ENCODE measurements at places on chromosomes 1 and 21. TPM values are rescaled to one million over a fixed set of nuclear protein-coding genes. Genes with fewer than 3 reads are reported as not detected.
A peak's percentile ranks its signal among the peaks of the same experiment; 100 is the strongest.

The NPHS2 gene
- total RNA-seq = not detected

The BEST4 gene
- 0.36 TPM for total RNA-seq

The RRP1 gene
- total RNA-seq = 17.8 TPM

The KCNA3 gene
- total RNA-seq = 0.85 TPM

GRCh38 chr1:63537940-63538339 is 14.6 kb downstream of the EFCAB7 start:
- DNase-seq = no peak

- DNase-seq = no peak
Measured at GRCh38 chr1:55631509-55631908, 416.3 kb upstream of the USP24 start.

DNA sequence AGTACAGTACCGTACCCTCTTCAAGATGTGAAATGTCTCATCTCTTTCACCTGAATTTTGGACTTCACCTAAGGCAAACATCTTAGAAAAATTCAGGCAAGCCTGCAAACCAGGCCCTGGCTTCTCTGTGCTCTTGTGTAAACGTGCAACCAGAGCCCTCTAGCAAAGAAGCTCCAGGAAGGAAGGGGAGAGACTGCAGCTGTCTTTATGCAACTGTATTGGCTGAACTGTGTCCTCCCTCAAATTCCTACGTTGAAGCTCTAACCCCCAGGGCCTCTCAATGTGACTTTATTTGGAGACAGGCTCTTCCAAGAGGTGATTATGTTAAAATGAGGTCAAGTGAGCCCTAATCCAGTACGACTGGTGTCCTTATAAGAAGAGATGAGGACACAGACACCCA is 60.3 kb downstream of the SLC45A1 start:
- DNase-seq = no peak

GRCh38 chr1:226957714-226958113 is 17.6 kb downstream of the COQ8A start:
- no peak for DNase-seq

GRCh38 chr1:224497714-224498573 is 63.3 kb upstream of the WDR26 start:
- DNase-seq = no peak

DNA sequence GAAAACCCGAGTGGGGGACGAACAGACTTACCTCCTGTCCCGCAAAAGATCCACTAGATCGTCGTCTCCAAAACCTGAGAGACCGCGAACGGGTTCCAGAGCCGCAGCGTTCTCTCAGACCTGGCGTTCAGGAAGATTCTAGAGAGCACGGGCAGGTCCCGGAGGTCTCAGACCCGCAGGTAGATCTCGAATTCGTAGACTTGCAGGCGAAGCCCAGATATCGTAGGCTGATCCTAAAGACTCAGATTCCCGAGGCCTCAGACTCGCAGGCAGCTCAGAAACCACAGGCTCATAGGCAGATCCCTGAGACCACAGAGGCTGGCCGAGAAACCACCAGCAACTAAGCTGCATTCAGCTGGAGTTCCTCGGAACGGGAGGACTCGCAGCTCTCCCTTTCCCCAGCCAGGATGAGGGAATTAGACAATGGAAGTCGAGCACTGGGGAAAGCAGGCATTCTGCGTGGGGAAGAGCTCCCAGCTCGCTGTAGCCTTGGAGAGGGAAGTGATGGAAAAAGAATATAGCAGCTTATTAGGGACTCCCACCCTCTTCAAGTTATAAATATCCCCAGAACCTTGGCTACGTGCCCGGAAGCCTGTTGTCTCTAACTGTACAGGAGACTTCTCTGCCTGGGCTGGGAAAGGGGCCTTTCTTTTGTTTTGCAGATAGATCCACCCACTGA is at the start of gene ZNF436:
TSS of gene ZNF436 (minus strand) at position 502 of the 679 bp plus-strand sequence. CDS start 1,831 bp downstream, outside the sequence.
- peak; percentile 94 for DNase-seq

- DNase-seq = no peak
Measured at GRCh38 chr1:54117815-54118563, 34.8 kb downstream of the CDCP2 start.

DNA sequence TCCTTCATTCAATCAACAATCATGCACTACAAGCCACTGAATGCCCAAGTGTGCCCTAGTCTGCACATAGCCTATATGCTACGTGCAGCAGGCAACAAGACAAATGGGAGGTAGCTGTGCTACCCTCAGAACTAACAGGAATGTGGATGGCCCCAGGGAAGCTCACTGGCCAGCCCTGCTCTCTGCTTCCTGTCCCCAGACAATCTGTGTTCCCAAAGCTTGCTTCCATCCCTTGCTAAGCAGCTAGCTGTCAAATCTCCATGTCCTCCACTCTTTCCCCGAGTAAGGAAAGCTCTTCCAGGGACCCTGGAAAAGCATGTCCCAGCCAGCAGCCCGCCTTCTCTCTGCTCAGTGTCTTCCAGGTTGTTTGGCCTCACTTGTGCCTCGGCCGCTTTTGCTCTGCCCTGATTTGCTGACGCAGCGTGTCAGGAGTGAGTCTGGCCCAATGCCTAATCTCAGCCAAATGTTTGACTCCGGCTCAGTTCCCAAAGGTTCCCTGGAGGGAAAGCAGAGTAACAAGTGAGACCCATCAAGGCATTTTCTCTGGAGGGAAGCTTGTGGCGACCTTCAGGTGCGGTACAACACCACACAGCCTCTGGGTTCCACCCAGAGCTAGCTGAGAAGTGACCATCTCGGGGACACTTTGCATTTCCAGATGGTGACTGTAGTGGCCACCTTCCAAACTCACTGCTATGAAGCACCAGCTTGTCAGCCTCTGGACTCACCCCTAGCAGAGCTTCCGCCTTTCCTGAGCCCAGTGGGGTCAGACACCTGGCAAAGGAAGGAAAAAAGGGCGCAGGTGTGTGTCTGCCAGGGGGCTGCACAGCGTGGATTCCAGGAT is 243.4 kb downstream of the RHOU start:
- DNase-seq = peak; percentile 78

DNA sequence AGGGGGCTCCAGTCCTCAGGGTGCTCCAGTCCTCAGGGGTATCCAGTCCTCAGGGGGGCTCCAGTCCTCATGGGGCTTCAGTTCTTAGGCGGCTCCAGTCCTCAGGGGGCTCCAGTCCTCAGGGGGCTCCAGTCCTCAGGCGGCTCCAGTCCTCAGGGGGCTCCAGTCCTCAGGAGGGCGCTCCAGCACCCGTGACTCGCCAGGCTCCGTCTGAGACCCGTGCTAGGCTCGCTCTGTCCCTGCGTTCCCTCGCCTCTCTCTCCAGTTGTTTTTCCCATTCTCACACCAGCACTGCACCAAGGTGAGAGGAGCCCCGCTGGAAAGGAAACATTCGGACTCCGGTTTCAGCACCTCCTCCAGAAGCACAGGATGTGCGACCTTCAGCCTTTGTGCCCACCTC is 9.4 kb upstream of the OR2M2 start:
- no peak for DNase-seq

Data from sciatic nerve (tissue), 2 donors.